ENCODE measurements at places on chromosomes 2 and 18.

DNA sequence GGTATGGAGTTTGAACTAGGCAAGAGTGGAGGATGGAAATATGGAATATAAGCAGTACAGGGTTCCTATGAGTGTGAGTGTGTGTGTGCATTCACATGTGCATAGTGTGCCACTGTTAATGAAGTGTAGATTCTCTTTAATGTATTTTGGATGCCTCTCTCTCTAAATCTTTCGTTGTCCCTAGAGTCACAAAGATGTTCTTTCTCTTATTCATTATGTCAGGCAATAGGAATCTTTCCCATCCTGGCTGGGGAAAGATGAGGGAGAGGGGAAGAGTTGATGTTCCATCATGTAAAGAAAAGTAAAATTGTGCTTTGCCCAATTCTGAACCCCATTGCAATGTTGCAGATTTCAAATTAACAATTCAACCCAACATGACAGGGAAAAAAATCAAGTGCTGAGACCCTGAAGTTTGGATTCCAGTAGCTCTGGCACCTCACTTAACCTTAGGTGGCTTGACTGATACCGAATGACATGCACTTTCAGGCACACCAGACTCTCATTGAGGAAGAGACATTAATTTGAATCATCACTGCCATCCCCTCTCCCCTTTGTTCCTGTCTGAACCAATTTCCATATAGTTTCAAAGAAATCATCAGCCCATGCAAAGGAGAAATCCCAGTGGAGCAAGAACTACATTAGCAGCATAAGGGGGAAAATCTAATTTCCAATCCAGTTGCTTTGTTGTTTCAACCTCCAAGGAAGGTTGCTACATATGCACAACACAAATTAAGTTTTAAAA, 28.0 kb downstream of the KLF7 start:
- DNase-seq: no peak

- no peak for DNase-seq
Measured at GRCh38 chr2:190636361-190636760, 12.5 kb upstream of the NAB1 start.

- DNase-seq: no peak
Measured at GRCh38 chr2:120949027-120949956, 213.6 kb downstream of the GLI2 start.

GRCh38 chr18:64379662-64380061, 230.8 kb upstream of the LINC00305 start:
- no peak for DNase-seq

DNA sequence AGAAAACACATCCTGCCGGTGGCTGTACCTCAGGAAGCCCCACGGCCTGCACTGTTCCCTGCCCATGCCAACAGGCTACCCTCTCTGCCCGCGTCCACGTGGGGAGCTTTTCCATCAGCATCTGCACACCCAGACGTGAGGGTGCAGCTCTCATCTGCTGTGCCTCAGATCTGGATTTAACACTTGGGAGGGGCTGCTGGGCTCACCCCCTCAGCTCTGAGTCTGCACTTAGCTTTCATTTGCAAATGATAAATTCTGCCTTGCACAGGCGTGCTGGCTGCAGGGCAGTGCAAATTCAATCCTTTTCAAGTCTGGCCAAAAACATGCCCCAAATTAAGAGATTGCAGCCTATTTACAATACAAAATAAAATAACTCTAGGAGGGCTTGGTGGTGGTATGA, 245.7 kb downstream of the TWIST2 start:
- DNase-seq: no peak

DNA sequence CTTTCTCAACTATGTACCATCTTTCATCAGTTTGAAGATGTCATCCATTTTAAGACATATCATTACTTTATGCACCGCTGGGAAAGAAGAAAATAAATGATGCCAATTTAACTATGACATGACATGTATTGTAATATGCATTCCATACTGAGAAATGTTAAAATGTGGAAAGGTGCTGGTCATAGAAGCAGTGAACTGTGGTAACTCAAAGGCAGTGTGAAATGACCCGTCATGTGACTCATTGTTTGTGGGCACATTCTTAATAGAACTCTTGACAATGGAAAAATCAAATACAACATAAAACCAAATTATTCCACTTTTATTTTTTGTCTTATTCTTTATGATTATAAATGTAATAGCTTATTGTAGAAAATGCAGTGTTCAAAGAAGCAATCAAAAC, 455.0 kb upstream of the ST6GAL2 start:
- DNase-seq: no peak

DNA sequence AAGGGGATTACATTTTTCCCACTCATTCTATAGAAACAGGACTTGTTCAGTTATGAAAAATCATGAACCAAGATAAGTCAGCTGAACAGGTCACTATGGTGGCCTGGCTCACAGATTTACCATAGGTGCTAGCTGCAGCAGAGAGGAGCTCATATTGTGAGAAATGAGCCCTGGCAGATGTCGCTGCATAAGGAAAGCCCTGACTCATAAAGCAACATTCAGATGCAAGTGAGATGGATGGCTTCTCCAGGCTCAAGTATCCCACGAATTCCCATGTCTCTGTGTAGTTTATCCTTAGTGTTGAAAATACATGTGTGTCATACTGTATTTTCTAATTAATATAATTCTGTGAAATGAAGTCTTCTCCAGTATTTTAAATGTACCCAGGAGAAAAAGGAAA, 115.0 kb upstream of the LHCGR start:
- DNase-seq: no peak

All from T follicular helper cell (primary cell).